Activated T-helper 1 cell treated with Interleukin-2 at 50 U/mL for 16 hours (primary cell): ENCODE measurements at places on chromosomes 2 and 18.

GRCh38 chr2:216279459-216279858 is 92.8 kb downstream of the MARCHF4 start:
- no peak for DNase-seq

DNA sequence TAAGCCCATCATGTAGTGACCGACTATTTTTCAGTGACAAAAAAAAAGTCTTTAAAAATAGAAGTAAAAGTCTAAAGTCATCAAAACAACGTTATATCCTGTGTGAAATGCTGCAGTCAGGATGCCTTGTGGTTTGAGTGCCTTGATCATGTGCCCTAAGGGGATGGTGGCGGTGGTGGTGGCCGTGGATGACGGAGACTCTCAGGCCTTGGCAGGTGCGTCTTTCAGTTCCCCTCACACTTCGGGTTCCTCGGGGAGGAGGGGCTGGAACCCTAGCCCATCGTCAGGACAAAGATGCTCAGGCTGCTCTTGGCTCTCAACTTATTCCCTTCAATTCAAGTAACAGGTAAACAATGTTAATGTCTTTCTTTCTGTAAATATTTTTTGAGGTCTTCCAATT is at the start of gene CD28:
Gene CD28 (plus strand): TSS at position 237 of the 400 bp plus-strand sequence. CDS start 58 bp downstream, at position 295.
- peak; percentile 78 for DNase-seq

DNA sequence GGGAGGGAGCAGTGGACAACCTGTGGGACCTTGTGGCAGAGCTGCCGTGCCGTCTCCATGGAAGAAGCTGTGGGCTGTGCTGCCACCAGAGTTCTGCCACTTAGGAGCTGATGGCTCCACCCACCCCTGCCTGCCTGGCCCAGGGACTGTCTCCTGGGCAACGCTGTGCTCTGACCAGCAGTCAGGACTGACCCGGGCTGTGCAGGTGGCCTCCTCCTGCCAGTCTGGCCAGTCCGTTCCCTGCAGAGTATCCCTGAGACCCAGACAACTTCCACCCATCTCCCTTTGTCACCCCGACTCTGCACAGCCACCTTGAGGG is 12.8 kb downstream of the ASIC4 start:
- DNase-seq = no peak

DNA sequence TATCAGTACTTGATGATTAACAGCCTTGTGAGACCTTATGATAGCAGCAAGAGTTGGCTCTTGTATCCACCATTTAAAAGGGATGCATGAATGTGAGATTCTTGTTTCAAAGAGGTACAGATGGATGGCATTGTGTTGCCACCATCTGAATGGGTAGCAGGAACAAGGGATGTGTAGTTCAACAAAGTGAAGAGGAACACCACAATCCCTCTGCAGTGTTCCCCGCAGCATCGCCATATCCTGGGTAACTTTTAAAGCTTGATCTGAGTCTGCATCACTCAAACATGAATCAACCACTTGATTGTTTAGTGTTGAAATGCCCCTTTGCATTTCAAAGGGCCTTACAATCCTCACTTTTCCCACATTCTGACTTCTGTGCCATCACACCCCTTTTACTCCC is 106.7 kb downstream of the SS18 start:
- DNase-seq = no peak

GRCh38 chr18:41657189-41657588 is 297.8 kb upstream of the PIK3C3 start:
- no peak for DNase-seq

DNA sequence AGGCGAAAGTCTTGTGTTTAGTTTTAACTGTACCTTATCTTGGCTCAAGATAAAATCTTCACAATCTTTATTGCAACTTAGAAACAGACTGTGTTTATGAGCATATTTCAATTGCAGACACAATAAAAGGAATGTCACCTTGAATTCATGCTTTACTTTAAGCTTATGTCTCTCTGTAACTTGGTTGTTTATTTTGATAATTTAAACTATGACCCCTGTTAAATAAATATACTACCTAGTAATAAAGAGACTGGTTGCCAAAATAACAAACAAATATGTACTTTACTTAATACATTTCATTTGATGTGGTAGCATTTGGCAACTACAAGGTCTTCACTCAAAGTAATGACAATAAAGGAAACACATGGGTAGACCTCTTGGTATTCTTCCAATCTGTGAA is 202.6 kb downstream of the KCNJ3 start:
- DNase-seq = no peak

GRCh38 chr2:241771286-241772062 is 5.1 kb upstream of the GAL3ST2 start:
- DNase-seq = no peak

GRCh38 chr2:161710131-161710915 is 86.1 kb downstream of the SLC4A10 start:
- DNase-seq = no peak

GRCh38 chr2:120740375-120740764 is 4.7 kb downstream of the GLI2 start:
- DNase-seq = no peak

DNA sequence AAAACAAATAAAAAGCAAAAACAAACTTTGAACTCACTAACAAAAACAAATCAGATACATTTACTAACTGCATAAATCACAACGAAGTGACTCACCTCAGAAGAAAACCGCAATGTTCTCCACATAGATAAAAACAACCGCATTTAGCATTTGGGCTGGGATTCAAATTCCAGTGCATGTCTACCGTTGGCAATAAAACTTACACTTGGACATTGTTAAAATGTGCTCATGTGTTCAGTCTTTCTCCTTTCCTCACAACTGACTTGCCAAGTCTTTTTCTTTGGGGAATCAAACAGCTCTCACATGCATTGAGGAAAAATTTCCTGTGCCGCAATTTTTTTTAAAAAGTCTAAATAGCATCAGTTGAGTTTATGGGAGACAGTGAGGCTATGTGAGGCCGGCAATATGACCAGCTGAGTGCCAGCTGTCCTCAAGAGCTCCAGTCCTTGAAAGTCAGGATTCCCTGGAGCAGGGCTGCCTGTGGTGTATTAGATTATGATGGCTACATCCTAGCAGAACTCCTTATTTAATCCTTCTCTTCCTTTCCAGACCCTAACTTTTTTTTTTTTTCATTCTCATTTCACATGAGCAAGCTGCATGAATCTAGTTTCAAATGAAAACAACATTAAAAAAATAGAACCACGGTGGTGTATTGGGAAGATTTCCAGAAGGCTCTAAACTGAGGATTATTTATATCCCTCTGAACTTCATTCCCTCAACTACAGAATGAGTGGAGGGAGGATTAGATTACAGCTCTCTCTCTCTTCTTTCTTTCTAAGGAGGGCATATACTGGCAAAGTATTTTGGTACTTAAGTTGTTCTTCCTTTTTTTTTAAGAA is 70.2 kb upstream of the MEIS1 start:
- DNase-seq = no peak

GRCh38 chr2:37833423-37833822 is 91.7 kb upstream of the RMDN2 start:
- peak; percentile 7 for DNase-seq

GRCh38 chr2:88829607-88830463 is 138.4 kb downstream of the RPIA start:
- DNase-seq = no peak

DNA sequence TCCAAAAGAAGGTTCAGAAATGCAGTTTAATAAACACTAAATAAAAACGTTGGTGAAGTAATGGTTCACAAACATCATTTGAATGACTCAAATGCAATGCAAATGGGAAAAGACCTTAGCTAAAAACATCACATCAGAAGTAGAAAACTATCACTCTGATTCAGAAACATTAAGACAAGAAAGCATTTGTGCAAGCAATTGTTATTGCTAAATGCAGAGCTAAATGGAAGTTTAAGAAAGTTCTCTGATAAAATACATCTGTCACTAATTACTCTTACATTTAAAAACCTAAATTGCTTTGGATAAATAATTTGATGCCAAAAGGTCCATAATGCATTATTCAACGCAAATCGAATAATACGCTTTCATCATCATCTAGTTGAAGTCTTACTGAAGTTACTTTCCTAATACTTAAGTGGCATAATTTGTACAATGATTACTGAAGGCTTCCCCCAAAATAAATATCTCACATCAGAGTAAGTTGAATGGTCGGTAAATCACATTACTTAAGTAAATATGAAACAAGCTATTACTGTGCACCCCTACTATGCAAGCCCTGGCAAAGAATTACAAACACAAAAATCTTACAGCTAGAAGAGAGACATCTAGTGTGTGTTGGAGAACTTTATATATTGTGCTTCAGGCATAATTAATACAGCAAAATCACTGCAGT is 105.7 kb upstream of the KCTD1 start:
- DNase-seq = no peak
